Panc1 (cell line): ENCODE measurements at places on chromosomes 4 and X. TPM values are rescaled to one million over a fixed set of nuclear protein-coding genes. Genes with fewer than 3 reads are reported as not detected.

DNA sequence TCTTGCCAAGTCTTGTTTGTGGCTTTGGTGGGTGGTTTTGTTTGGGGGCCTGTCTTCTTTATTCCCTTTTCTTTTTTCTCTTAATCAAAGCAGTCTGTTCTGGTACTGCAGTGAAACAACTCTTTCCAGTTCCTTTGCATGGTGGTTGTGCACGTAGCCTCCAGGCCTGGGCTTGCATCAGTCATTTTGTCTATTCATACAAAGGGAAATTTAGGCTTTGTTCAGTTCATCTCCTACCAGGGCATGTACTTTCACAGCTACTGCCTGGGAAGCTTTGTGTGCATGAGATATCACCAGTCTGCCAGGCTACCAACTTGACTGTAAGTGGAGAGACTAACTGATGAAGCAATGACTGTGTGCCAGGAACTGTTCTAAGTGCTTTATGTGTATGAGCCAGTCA is 8.5 kb downstream of the TRIM2 start:
- no peak overlapping the region for H3K4me3 ChIP-seq
- peaks cover under 1% of the 10 kb centered on the region; the same call in 1 of the 2 replicates for H3K4me1 ChIP-seq
- no peaks in the 10 kb centered on the region for H3K27me3 ChIP-seq
- no peak for DNase-seq
- no peak overlapping the region for H3K27ac ChIP-seq

Gene HDAC8
- 33.5 TPM for total RNA-seq

GRCh38 chr4:25951390-25951952 is 37.5 kb downstream of the SMIM20 start:
- no peaks in the 10 kb centered on the region for H3K4me1 ChIP-seq
- DNase-seq: no peak
- H3K27me3 ChIP-seq: no peaks in the 10 kb centered on the region; the same call in none of the 2 replicates

Gene SPANXN4
- not detected for total RNA-seq

GRCh38 chr4:52373650-52374049 is 285.5 kb downstream of the USP46 start:
- H3K27ac ChIP-seq: no peak overlapping the region
- no peak overlapping the region for H3K4me3 ChIP-seq
- H3K36me3 ChIP-seq: no peaks in the 10 kb centered on the region
- no peaks in the 10 kb centered on the region for H3K4me1 ChIP-seq
- H3K27me3 ChIP-seq: no peaks in the 10 kb centered on the region

- H3K4me1 ChIP-seq: no peaks in the 10 kb centered on the region
- H3K4me3 ChIP-seq: no peak overlapping the region
- no peak overlapping the region for H3K27ac ChIP-seq
These were observed 86.6 kb downstream of the RTL5 start for GRCh38 chrX:72045141-72045540.

Gene IL1RAPL2
- not detected for total RNA-seq

DNA sequence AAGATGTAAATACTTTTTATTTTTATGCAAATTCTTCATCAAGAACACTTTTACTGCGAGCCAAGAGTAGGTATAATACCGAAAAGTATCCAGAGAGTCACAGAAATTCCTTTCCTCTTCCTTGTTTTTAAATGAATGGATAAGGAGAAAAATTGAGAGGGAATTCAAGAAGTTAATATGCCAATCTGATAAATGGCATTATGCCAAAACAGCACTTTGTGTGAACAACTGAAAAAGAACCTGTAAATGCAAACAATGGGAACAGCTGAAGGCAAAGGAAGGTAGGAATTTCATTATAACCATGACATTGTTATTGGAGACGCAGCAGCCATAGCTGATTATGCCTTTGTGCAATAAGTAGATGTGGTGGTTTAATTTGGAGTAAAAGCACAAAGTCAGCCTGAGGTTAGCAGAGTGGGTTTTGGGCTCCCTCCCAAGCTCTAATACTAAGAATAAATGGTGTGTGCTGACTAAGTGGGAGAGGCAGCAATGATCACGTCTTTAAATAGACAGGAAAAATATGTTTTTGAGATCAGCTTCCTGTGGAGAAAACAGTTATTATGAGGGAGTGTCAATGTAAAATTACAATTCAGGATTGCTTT is 209.8 kb upstream of the NDST4 start:
- no peak overlapping the region for H3K27ac ChIP-seq
- no peaks in the 10 kb centered on the region for H3K4me1 ChIP-seq
- no peaks in the 10 kb centered on the region for H3K27me3 ChIP-seq
- no peak overlapping the region for H3K4me3 ChIP-seq

GRCh38 chr4:4733663-4734062 is 125.8 kb upstream of the MSX1 start:
- H3K4me3 ChIP-seq: no peak overlapping the region
- DNase-seq: no peak
- no peaks in the 10 kb centered on the region for H3K4me1 ChIP-seq
- H3K27me3 ChIP-seq: 0 out of 2 replicates have a peak, but pooled peaks cover 2% of the 10 kb centered on the region
- no peaks in the 10 kb centered on the region for H3K36me3 ChIP-seq
